ENCODE measurements at places on chromosomes 1 and 21. TPM values are rescaled to one million over a fixed set of nuclear protein-coding genes. Genes with fewer than 3 reads are reported as not detected.

GRCh38 chr1:74463333-74463988 lies 49.0 kb downstream of the LRRC53 start:
- DNase-seq = no peak

The SYNC gene
- 1.3 TPM for total RNA-seq

The MROH7 gene
- total RNA-seq = 0.38 TPM

GRCh38 chr1:96918406-96918805 lies 196.8 kb downstream of the PTBP2 start:
- DNase-seq = no peak

The PIGV gene
- total RNA-seq = 5.6 TPM

The CELA2B gene
- 310 TPM for total RNA-seq

GRCh38 chr1:151372058-151372934 lies at the start of gene SELENBP1:
TSS of gene SELENBP1 (minus strand) at chr1:151372705. CDS start at chr1:151372641, 64 bp downstream.
- peak; percentile 84 for DNase-seq

GRCh38 chr21:41501919-41502318 lies 6.0 kb downstream of the TMPRSS2 start:
- no peak for DNase-seq

GRCh38 chr1:95207223-95207935 lies 26.6 kb upstream of the RWDD3 start:
- DNase-seq = no peak

- DNase-seq = no peak
Measured at GRCh38 chr1:107277022-107277421, 136.2 kb downstream of the NTNG1 start.

DNA sequence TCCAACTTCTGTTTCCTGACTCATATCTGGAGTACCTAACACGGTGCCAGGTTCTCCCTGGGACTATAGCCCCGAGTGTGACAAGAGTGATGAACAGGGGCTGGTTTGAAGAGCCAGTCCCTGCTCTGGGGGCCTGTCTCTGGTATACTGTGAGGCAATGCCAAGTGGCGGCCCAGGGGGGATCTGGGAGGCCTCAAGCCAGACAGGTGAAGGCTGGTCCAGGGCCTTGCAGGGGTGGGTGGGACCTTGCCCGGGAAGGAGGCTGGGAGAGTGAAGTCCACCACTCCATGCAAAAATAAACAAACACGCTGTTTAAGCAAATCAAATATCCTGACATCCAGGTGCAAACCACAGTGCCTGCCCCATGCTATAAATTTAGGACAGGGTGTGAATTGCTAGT lies 6.8 kb upstream of the PLXNA2 start:
- no peak for DNase-seq

The KIF26B gene
- 0.28 TPM for total RNA-seq

The DEPDC1 gene
- 0.31 TPM for total RNA-seq

- no peak for DNase-seq
Measured at GRCh38 chr21:34219334-34220060, 144.3 kb upstream of the KCNE2 start.

DNA sequence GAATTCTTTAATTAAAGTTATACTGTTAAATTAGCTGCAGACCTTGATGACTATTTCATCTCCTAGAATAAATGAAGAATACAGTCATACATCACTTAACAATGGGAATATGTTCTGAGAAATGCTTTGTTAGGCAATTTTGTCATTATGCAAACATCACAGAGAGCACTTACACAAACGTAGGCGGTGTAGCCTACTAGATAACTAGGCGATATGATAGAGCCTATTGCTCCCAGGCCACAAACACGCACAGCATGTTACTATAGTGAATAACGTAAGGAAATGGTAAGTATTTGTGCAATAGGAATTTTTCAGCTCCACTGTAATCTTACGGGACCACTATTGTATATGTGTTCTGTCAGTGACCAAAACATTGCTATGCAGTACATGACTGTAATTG lies 37.6 kb upstream of the DESI2 start:
- DNase-seq = no peak

DNA sequence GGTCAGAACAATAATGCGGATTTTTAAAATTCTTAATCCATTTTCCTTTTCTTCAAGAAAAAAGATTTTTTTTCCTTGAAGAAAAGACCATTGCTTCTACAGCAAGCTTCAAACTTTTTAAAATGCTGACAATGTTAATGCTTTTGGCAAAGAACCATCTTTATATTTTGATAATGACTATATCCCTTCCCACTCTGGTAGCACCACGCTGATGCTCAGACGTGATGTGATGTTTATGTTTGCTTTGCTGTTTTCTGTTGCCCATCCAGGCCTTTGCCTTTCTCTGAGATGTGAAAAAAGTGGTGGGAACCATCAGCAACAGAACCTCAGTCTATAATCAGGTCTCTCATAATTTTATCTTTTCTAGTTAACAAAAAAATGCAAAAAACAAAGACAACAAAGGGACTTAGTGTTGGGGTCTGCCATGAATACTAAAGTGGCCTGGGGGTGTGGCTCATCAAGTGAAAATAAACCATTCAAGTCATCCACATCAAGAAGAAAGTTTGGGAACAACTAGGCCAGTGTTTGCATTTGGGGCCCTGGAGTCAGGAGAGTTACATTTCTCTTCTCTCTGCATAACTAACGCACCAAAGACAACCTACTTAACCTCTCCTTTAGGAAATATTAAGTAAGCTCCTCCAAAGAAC lies 244.6 kb upstream of the DMRTA2 start:
- no peak for DNase-seq

The ILDR2 gene
- total RNA-seq = 0.09 TPM

- no peak for DNase-seq
Measured at GRCh38 chr1:155681776-155682175, 6.8 kb downstream of the YY1AP1 start.

The TMCC2 gene
- 0.55 TPM for total RNA-seq

DNA sequence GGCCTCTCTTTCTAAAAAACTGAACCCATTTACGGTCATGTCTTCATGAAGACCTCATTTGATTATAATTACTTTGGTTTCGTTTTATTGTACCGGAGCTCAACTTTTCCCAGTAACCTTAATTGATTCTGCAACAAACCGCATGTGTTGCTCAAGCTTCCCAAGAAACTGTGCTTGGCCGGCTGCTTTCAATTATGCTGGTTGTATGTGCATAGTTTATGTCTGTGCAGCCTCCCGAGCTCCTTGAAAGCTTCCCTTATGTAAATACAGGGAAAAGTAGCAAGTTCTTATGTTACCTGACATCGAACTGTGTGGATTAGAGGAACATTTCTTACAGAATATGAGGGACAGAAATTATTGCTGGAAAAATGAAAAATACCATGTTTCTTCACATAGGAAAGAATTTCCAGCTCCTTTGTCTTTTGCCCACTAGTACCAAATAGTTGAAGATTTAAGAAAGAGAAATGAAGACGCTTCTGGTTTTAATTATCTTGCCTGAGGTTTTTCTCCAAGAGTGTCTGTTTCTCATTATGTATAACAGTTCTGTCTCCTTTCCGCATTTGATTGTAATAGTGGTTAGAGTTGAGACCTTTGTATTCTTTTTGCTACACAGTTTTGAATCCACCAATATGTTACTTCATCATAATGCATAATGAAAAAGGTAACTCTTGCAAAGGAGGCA lies 2.1 kb downstream of the VCAM1 start:
- DNase-seq = peak; percentile 22

GRCh38 chr1:54888080-54888733 lies 1.2 kb upstream of the DHCR24 start:
- no peak for DNase-seq

GRCh38 chr1:154598871-154599635 lies 8.9 kb downstream of the ADAR start:
- no peak for DNase-seq

DNA sequence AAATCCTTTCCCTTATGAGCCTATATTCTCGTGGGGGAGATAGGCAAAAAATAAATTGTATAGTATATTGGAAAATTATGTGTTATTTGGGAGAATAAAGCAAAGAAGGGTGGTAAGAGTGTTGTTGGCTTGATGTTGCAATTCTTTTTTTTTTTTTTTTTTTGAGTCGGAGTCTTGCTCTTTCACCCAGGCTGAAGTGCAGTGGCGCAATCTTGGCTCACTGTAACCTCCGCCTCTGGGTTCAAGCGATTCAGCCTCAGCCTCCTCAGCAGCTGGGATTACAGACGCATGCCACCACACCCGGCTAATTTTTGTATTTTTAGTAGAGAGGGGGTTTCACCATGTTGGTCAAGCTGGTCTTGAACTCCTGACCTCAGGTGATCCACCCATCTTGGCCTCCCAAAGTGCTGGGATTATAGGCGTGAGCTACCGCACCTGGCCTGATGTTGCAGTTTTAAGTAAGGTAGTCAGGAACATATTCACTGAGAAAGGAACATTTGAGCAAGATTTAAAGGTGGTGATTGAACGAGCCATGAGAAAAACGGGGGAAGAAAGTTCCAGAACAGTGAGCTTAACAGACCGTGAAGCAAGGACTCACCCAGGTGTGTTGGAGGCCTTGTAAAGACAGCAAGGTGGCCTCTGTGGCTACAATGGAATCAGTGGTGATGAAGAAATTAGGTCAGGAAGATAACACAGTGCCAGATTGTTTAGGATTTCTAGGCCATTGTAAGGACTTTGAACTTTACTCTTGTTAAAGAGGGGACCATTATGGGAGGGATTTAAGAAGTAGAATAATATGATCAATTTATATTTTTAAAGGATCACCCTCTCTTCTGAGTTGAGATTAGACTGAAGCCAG lies 45.8 kb downstream of the RPRD2 start:
- DNase-seq = no peak

GRCh38 chr1:207355060-207355459 lies 33.6 kb downstream of the CD55 start:
- DNase-seq = no peak

DNA sequence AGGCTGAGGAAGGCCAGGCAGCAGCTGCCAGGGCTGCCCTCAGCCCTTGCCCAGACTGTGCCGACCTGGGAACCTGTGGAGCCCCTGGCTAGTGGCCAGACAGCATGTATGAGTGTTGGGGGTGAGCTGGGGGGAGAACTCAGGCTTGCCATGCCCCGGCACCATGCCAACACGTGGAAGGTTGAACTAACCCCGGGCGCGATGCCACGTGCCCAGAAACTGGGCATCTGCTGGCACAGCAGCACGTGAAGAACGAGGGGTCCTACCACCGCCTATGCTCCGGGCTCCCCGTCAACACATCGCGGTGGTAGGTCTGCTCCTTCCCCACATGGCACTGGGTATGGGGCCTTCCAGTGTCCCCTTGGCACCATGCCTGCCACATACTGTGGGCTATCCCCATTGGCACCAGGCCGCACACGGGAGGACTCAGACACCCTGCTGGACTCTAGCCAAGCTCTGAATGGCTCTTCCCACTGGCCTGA lies 68.7 kb downstream of the CASZ1 start:
- peak; percentile 67 for DNase-seq

The SERTAD4 gene
- total RNA-seq = 0.14 TPM

The SAMD13 gene
- 0.57 TPM for total RNA-seq

DNA sequence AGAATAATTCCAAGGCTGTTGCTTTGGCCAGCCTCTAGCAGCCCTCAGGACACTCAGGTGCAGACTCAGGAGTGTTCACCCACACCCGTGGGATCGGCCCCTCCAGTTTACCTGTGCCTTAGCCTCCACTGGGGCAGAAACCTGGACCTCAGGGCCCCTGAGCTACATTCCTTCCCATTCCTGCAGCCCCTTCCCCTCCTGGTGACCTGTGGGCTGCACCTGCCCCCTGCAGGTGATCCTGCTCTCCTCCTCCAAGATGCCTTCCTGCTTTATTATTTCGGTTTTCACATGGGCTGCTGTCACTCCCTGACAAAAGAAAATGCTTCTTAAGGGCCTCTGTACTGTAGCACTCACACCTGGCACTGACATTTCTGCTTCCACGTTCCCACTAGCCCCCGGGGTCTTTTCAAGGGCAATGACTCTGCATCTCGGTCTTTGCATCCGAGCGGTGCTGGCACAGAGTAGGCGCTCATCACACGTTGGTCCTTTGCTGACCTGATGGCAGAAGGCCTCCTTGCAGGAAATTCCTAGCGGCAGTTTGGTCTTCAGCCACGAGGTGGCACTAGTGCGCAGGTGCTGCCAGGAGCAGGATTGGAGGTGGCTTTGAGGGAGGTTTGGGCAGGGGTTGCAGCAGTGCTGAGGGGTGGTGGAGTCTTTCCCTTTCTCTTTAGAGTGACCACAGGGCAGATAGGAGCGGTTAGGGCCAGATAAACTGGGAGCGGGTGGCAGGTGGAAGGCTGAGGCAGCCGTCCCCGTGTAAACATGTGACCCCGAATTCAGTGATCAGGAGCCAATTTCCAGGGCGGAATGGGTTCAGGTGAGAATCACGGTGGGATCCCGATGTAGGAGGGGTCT lies 25.3 kb upstream of the ETV3 start:
- peak; percentile 45 for DNase-seq

GRCh38 chr1:202081992-202082391 lies 40.7 kb upstream of the GPR37L1 start:
- no peak for DNase-seq

The FAM72C gene
- 0.09 TPM for total RNA-seq

The PIGR gene
- total RNA-seq = 49.7 TPM

The FOXE3 gene
- total RNA-seq = not detected

The SGIP1 gene
- 1.3 TPM for total RNA-seq

DNA sequence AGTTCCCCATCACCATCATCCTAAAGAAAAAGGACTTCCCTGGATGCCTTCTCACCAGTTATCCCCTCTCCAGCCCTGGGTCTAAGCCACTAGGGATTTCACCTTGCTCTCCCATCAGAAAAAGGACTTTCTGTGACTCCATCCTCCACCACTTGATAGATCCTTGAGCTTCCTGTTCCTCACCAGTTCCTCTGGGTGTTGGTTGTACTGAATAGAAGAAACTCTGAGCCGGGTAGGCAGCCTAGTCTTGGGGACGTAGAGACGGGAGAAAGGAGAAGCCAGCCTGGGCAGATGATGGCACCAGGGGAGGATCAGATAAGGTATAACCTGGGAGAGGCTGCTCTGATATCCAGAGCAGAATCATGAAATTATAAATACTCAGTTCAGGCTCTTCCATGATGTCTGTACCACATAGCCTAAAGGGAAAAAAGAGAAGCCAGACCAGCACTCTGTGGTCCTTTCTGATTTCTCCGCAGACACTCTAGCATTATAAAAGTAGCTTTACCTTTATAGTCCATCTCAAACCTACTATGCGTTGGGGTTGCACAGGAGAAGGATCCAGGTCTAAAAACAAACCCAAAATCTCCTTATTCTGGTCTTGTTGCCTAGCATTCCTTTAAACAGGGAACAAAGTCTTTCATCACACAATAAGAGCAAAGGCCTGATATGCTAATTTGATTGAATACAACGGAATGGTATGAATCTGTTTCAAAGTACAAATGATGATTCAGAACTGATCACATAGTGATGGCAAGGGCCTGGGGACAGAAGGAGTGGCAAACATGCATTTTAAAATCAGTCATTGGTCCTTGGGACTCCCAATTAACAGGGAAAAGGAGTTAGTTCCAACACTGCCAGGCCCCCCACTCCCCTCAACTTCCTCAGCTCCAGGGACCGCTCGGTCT lies 1.2 kb upstream of the CD34 start:
- DNase-seq = no peak
